Smooth muscle cell of trachea (primary cell): ENCODE measurements at places on chromosomes 3 and 15. TPM values are rescaled to one million over a fixed set of nuclear protein-coding genes. Genes with fewer than 3 reads are reported as not detected.

The GAP43 gene
- total RNA-seq = 0.33 and 1.7 TPM in 2 replicates

The MESP1 gene
- total RNA-seq = 0.29 and 0.50 TPM in 2 replicates

The SERINC4 gene
- 0.15 TPM in 1 of 2 replicates, not detected in the other for total RNA-seq

The ZKSCAN7 gene
- total RNA-seq = 9.0 and 11.1 TPM in 2 replicates

The SV2B gene
- not detected in 2 replicates for total RNA-seq

The GABRA5 gene
- not detected in 2 replicates for total RNA-seq

The GABPB1 gene
- 33.0 and 36.9 TPM in 2 replicates for total RNA-seq

The PLA2G4E gene
- under 0.01 TPM in 1 of 2 replicates, not detected in the other for total RNA-seq

The GOLGA6L26 gene
- total RNA-seq = not detected in 2 replicates

The CD80 gene
- 0.33 TPM in 1 of 2 replicates, not detected in the other for total RNA-seq

The IL5RA gene
- not detected in 2 replicates for total RNA-seq
